ENCODE measurements at places on chromosomes 4 and X. TPM values are rescaled to one million over a fixed set of nuclear protein-coding genes. Genes with fewer than 3 reads are reported as not detected.

DNA sequence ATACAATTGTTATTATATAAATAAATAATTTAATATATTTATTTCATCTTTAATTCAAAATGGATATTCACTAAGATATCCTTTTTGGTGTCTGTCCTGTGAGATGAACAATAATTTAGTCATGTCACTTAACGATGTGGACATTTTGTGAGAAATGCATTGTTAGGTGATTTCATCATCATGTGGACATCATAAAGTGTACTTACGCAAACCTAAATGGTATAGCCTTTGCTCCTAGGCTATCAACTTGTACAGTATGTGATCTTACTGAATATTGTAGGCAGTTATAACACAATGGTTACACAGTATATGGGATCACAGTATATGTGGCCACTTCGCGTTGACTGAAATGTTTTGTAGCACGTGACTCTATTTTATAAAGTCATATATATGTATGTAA, 20.2 kb upstream of the CHRNA9 start:
- DNase-seq, result no peak

- DNase-seq, result no peak
Observed at GRCh38 chr4:37889849-37890800, 759 bp upstream of the TBC1D1 start.

- DNase-seq, result no peak
Observed at GRCh38 chr4:97105347-97106099, 1037.8 kb downstream of the STPG2 start.

FHIP1A gene
- total RNA-seq, result 0.99 TPM

- DNase-seq, result no peak
Observed at GRCh38 chrX:68750316-68750715, 78.5 kb upstream of the EFNB1 start.

MAP3K15 gene
- total RNA-seq, result not detected

NFKB1 gene
- 17.3 TPM for total RNA-seq

RBM46 gene
- total RNA-seq, result not detected

- DNase-seq, result no peak
Observed at GRCh38 chr4:83170952-83171399, 56.4 kb upstream of the PLAC8 start.

DNA sequence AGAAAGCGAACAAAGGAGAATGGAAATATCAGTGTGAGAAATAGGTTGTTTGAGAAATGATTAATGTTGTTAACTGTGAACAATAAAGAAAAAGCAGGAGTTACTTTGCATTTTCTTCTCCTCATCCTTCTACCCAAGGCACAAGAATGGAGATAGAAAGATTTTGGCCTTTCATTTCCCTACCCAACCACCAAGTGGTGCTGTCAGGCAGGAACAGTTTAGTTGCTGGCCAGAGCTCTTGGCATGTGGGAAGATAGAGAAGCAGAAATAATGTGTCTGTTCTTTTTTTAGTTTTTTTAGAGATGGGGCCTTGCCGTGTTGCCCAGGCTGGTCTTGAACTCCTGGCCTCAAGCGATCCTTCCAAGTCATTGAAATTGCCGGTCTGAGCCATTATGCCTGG, 12.8 kb downstream of the HOPX start:
- no peak for DNase-seq

EREG gene
- total RNA-seq, result not detected

DNA sequence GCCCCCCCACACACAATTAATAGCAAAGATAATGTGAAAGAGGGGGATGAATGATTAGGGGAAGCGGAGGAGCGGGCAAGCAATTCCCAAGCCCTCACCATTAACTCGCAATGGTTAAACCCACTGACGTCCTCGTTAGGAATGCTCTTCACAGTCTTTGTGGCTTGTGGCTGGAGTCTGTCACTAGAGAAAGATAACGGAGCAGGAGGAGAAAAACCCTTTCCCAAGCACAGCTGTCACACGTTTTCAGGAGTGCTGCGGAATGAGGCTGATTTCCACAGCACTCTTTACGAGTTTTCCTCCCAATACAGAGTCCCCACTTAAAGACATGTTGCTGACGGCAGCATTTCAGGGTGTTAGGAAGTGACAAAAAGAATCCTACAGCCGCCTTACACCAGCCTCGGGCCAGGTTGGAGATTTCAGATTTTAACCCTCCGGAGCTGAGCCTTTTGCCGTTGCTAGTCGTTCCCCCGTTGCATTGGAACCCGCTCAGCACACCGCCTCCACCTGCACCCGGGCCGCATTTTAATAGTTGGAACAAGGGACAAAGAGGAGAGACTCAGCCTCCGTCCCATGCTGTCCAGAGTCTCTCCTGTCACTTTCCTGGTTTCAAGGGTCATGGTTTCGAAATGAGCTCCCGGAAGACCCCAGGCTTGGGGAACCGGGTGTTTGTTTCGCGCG, 92.2 kb downstream of the GEMIN8 start:
- peak; percentile 19 for DNase-seq

GRCh38 chr4:123589301-123589700, 192.7 kb downstream of the SPRY1 start:
- DNase-seq, result no peak

PAGE2 gene
- total RNA-seq, result not detected

EDA2R gene
- total RNA-seq, result 9.2 TPM

DGAT2L6 gene
- total RNA-seq, result not detected

DNA sequence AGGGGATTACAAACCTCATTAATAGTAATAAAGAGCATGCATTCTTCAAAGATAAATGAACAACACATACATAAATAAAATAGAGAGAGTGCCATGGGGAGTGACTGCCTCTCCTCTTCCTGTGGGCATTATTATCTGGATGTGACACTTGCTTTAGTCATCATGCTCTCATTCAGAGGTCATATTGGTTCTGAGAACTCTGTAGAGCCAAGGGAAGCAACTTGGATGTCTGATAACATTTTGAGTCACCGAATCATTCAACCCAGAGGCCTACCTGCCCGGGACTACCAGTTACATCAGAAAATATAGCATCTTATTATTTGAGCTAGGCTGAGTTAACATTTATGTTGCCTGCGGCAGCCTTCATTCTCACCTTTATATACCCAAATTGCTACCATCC, 489.5 kb downstream of the STIM2 start:
- DNase-seq, result peak; percentile 52

ANOS1 gene
- 7.5 TPM for total RNA-seq

DNA sequence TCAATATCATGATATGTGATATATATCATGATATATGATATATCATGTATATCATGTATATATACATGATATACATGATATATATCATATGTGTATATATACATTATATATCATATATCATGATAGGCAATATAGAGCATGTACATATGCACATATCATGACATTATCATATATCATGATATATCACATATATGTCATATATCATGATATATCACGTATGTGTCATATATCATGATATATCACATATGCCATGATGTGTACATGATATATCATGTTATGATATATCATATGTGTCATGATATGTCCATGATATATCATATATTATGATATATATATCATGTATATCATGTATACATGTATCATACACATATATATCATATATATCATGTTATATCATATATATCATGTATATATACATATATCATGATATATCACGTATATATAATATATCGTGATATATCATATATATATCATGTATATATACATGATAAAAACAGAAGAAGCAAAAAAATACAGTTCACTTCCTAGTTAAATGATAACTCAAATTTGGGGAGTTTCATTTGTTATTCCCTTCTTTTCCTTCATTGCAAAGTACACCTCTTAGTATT, 670.1 kb upstream of the EPHA5 start:
- DNase-seq, result no peak

STS gene
- 4.0 TPM for total RNA-seq

PPID gene
- 23.6 TPM for total RNA-seq

MAGEE1 gene
- total RNA-seq, result 2.5 TPM

CLDN22 gene
- under 0.01 TPM for total RNA-seq

GRCh38 chr4:186500721-186501304, 54.6 kb downstream of the MTNR1A start:
- no peak for DNase-seq

DNA sequence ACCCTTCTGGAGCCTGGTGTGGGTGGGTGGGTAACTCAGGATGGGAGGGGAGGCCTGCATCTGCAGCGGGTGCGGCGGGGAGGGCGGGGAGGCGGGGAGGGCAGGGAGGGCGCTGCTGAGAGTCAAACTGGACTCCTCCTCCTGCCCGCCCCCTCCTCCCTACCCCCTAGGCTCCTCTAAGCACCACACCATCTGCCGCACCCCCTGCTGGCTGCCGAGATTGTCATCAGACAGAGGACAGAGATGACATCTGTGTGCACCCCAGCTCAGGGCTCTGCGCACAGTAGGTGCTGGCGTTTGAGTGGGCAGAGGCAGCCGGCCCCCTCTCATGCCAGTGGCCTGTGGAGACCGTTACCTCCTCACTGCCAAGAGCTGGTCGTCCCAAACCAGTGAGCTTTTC, 10.6 kb upstream of the HMX1 start:
- DNase-seq, result no peak

GRCh38 chr4:173073939-173074500, 94.6 kb upstream of the GALNT7 start:
- no peak for DNase-seq

DNA sequence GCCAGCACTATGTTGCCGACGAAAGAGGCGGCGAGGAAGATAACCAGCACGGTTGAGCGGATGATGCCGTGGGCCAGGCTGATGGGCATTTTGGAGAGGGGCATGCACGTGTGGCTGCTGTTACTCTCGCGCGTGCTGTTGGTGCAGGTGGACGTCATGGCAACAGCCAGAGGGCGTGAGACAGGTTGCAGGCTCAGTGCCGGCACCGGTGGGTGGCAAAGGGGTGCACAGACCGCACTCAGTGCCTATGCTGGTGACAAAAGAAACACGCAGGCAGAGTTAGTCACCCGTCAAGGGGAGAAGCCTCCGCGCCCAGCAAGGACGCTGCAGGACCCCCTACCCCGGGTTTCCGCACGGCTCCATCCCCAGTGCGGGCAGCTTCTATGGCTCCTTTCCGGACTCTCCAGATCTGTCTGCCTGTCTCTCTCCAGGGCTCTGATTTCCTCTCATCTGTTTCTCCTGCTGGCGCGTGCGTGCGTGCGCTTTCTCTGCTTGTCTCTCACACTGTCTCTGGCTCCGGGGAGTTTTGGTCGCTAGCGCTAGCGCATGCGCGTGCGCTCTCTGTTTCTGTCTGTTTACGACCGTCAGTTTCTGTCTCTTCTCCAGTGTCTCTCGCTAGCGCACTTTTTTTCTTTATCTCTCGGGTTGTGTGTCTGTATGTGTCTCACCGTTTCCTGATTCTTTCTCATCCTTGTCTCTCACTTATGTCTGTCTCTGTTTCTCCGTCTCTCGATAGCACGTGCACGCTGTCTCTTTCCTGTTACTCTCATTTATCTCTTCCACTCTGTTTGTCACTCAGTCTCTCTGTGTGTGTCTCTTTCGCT, 2.1 kb downstream of the GPR101 start:
- DNase-seq, result peak; percentile 37

GRCh38 chr4:83297548-83298260, 13.1 kb upstream of the COQ2 start:
- DNase-seq, result no peak

GRCh38 chr4:188767496-188767895, 628.3 kb downstream of the TRIML1 start:
- no peak for DNase-seq

GAGE1 gene
- not detected for total RNA-seq

ARHGAP24 gene
- total RNA-seq, result 67.6 TPM

DNA sequence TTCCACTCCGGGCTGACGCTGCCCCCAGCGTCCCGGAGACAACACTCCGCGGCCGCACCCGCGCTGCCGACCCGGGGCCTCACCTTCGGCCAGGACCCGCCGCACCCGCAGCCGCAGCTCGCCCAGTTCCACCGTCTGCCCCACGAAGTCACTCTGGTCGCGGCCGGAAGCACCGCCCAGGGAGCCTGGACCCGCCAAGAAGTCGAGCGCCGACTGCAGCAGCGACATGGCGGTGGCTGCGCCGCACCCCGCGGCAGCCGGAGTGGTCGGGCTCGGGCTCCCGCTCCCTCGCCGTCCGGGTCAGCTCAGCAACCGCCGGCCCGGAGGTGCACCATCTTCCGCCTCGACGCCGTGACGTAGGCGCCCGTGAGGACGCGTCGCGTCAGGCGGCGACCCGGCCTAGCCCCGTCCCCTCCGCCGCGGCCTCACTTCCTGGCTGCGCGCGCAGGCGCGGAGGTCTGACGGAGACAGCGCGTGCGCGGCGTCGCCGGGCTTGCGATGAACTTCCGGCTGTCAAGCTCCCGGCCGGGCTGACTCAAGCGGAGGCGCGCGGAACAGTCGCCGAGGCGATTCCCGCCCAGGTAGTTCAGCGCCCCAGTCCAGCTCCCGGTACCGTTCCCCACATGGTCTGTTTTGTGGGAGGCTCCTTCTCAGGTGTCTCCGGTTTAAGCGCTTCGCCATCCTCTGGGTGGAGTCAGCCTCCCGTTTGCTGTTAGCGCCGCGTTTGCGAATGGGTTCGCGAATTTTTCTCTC, at the start of the genes GAK and TMEM175:
GAK (minus strand) TSS at position 357 of the 753 bp plus-strand sequence; CDS start at position 228, 129 bp downstream.
TMEM175 (plus strand) TSS at position 501 of the 753 bp plus-strand sequence. CDS start 15,280 bp downstream, outside the sequence.
- DNase-seq, result peak; percentile 93

FMR1NB gene
- total RNA-seq, result not detected

- no peak for DNase-seq
Observed at GRCh38 chrX:114952696-114953095, 64.7 kb downstream of the IL13RA2 start.

GRCh38 chr4:121255986-121256750, 92.0 kb upstream of the TNIP3 start:
- DNase-seq, result peak; percentile 93

DNA sequence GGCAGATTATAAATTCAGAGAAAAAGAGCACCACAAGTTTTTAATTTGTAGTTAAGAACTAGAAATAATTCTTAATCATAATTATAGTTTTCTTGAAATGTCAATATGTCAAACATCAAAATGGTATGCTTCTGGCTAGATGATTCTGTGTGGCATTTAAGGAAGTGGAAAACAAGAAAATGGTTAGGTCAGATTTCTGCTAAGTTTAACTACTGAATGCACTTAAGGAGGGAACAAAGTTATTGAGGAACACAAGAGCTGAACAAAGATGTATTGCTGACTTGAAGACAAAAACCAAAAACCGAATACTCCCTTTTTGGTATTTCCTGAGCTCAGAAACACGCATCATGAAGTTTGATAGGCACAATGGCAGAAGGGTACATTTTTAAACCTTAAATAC, 58.7 kb upstream of the GPR34 start:
- no peak for DNase-seq

DNA sequence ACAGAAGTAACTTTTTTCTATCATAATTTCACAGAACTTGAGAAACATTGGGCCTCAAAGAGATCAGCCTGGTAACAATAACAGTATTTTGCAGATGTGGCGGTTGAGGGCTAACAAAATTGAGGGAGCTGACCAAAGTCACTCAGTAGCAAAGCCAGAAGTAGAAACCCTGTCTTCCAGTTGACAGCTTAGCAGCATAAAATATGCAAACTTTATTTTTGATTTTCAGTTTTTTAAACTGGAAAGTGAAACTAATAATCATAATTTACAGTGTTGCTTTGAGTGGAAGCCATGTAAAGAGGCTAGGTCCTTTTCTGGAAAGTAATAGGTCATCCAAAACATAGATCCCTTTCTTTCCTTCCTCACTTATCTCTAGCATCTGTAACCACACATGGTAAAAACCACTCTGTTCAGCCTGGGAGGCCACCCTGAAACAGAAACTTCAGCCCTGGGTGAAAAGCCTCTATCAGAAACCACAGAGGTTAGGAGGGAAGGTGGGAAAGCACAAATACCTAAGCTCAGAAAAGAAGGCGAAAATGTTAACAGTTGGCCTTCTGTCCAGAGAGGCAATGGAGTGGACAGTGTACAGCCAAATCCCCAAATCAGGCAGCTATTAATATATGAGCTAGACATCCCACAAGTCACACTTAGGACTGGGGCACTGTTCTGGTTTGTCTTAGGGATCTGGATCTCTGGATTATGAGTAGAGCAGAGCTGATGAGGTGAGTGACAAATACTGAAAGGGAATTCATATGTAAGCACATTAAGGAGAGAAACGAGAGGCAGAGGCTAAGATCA, 61.1 kb upstream of the ARSJ start:
- no peak for DNase-seq
